ENCODE measurements at places on chromosomes 5 and 9.

GRCh38 chr9:28272127-28272526 is 698.8 kb upstream of the C9orf72 start:
- DNase-seq: no peak

DNA sequence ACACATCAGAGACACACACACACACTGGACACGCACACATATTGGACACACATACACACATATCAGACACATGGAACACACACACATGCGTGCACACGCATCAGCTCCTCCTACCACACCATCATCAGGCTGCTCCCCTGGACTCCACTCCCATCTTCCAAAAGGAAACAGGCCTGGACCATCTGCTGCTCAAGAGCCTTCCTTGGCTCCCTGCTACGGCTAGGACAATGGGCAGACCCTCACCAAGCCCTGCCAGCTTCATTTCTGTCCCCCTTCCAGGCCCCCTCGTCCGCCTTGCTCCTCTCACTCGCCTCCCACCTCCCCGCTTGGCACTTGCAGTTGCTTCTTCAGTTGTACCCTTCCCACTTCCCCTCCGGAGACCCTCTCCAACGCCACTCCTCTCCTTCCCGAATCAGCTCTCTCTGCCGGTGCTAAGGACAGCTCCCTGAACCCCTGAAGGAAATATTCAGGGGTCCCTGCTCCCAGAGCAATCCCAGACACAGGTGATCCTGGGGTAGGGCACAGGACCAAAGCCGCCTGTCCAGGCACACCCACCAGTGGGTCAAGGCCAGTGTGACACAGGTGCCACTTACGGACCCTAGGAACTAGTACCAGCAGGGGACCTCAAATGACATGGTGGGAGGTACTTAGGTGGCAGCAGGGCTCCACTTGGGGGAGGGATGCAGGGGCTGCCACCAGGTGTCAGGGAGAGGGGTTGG is 12.1 kb upstream of the LAMC3 start:
- no peak for DNase-seq

DNA sequence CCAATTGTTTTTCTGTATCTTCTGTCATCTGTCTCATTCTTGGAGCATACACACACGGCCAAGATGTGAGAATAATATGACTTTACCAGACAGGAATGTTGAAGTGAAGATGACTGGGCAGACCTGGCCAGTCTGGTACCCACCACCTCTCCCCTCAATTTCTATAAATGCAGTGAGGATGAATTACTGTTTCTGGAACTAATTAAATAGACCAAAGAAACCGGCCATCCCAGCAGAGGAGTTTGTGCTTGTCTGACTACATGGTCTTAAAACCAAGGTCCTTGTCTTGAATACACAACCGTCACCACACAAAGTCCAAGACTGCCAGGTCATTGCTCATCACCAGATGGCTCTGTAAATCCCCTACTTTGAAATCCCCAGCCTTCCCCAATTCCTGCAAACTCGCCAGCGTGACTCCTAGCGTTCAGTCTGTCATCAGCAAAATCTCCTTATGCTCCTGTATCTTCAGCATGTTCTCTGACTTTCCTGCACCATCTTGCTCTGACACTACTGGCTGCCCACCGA is 147.2 kb downstream of the PDE4D start:
- DNase-seq: peak; percentile 93

DNA sequence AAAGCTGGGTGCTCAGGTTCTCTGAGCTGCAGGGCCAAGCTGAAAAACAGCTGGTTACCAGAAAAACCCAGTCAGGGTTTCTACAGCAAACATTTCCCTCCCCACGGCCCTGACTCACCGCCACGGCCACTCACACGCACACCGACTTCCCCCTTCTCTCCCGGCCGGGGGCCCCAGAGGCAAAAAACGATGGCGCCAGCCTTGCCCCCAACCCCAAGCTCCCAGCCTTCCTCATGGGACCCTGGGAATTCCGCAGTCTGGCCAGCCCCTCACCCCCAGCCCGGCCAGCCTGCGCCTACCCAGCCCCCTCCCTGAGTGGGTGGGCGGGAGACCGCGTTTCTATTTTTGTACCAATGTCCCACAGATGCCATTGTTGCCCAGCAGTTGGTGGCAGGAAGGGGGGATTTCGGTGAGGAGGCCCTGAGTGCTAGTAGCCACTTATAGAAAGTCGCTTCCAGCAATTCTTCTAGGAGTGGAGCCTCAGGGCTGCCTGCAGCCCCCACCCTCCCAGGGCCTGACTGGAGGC is 18.4 kb downstream of the ENG start:
- no peak for DNase-seq

- DNase-seq: no peak
Measured at GRCh38 chr5:165874851-165875250, 2369.4 kb downstream of the MAT2B start.

- peak; percentile 90 for DNase-seq
Measured at GRCh38 chr5:122942164-122942914, 94.2 kb downstream of the PPIC start.

GRCh38 chr5:77744116-77744515 is 32.0 kb downstream of the TBCA start:
- DNase-seq: no peak

DNA sequence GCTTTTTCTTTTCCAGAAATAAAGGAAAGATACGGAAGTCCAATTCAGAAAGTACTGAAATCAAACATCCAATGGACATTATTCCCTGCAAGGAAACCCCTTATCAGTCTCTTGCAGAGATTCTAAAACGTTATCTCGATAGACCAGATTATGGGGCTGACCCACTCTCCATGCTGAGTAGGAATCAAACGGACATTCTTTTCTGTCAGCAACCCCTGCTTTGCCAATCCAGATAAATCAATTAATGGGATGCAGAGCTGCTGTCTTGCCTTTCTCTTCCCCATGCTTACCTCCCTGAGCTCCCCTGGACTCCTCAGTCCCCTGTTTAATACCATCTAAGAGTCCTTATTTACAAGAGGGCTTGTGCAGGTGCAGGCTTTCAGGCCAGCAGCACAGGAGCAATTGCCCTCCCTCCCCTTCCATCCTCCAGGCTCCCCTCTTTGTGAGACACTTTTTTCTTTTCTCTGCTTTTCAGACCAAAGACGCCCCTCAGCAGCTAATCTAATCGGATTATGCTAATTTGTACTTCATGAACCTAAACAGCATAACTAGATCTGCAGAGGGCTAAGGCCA is 14.2 kb downstream of the TAL2 start:
- peak; percentile 84 for DNase-seq

DNA sequence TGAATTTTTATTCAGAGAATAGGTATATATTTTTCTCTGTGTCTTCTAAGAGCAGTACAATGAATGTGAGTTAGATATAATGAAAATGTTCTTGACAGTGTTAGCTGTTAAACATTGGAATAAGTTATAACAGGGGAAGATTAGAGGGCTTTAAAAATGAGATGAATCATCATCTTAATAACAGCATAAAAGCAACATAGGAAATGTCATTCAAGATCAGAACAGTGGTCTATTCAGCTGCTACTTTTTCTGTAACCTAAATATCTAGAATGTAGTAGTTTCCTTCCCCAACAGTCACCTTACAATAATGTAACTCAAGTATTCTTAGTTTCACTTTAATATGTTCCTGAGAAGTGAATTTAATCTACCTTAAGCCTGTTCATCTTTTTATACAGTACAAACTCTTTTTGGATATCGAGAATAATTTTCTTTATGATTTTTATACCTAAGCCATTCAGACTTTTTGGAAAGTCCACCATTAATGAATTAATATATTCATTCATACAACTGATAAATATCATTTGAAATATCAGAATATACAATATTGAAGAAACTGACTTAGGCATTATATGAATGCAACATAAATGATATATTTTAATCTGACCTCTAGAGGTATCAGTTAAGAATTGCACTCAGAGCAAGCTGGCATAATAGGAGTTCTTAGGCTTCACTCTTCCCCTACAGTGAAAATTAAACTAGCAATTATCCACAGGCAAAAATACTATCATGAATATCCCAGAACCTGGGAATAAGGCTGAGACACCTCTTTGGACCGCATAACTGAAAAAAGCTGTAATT is 66.1 kb upstream of the EDIL3 start:
- DNase-seq: peak; percentile 2

Data from NCI-H82 (cell line).